ENCODE measurements at places on chromosomes 12 and 14.
A peak's percentile ranks its signal among the peaks of the same experiment; 100 is the strongest.

DNA sequence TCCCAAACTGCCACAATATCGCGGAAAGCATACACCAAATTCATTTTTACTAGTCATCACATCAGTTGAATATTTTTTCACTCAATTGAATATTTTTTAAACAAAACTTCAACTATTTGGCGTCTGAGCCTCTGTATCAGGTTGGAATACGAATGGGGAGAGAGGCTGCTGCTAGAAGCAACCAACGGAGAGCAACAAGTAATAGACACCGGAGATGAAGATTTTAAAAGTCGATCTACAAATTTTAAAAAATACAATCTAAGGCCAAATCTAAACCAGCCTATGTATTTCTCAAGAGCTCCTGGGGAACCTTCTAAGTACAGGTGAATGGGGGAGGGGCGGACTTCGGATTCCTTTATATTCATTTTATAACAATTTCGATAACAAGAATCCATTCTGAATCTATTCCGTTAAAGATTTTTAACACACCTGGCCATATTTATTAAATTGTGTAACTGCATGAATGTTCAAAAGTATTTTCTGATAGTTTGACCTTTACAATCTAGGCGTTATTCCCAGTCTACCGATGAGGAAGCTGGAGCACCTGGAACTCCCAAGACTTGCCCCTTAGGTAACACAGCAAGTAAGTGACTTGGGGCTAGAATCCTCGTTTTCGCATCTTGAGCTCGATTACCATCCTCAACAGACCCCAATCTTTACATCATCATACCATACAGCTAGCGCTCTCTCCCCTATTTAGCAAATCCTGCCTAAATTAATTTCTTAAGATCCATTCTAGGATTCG lies 1.2 kb downstream of the GNPNAT1 start:
- DNase-seq: no peak

GRCh38 chr12:90253674-90254181 lies 545.1 kb upstream of the ATP2B1 start:
- peak; percentile 73 for DNase-seq

DNA sequence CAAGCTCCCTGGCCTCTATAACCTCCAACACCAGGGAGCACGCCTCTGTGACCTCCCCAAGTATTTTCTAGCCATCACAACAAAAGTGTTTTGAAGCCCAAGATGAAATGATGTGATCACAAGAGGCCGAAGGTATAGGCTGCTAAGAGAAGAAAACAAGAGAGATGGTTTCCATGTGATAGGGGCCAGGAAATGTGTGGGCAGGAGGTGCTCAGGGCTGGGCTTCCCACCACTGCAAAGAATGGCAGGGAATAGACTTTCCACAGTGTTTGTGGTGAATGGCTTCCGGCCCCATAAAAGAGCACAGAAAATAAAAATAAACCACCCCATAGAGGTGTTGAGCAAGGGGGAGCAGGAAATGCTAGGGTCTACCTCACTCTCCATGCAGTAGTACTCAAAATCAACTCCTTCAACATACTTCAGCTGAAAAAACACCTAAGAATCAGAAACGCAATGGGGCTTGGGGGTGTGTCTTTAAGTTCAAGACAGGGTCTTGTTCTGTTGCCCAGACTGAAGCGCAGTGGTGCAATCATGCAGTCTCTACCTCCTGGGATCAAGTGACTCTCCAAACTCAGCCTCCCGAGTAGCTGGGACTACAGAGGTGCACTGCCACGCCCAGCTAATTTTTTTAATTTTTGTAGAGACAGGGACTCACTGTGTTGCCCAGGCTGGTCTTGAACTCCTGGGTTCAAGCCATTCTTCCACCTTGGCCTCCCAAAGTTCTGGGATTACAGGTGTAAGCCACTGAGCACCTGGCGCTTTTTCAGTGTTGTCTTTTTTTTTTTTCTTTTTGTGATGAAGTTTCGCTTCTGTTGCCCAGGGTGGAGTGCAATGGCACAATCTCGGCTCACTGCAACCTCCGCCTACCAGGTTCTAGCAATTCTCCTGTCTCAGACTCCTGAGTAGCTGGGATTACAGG lies 27.1 kb downstream of the DAD1 start:
- DNase-seq: peak; percentile 69

- no peak for DNase-seq
Measured at GRCh38 chr14:90450667-90451066, 53.8 kb downstream of the CALM1 start.

DNA sequence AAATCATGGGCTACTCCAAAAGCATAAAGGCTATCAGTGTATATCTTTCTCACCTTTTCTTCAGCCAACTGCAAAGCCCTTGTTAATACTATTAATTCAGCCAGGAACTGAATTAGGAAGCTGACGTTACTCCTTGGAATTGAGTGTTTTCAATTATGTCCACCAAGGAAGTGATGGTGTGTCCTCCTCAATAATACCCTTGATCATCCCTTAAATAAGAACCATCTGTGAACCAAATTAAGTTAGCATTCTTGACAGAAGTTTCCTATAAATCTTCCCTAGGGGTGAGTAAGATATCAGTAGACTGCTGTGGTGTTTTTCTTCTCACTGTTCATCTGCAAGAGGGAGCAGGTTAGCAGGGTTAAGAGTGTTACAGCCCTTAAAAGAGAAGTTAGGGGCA lies 252.3 kb upstream of the AVPR1A start:
- no peak for DNase-seq

DNA sequence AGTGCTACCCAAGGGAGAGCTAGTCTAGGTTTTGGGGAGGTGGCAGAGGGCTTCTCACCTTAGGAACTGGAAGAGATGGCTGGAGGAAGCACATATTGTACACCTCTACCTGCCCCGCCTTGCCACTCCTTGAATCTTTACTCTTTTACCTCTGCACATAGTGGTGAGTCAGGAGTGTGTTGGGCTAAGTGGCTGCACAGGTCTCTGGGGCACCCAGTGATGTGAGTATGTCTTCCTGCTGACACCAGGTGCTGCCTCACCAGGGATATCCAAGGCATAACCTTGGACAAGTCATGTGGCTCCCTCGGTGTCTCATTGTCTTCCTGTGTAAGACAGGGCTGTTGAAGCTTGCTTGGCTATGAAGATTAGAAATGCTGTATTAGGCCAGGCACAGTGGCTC lies 19.8 kb upstream of the CABP1 start:
- DNase-seq: no peak

GRCh38 chr14:21915826-21916225 lies 242.2 kb upstream of the OR4E1 start:
- DNase-seq: no peak

DNA sequence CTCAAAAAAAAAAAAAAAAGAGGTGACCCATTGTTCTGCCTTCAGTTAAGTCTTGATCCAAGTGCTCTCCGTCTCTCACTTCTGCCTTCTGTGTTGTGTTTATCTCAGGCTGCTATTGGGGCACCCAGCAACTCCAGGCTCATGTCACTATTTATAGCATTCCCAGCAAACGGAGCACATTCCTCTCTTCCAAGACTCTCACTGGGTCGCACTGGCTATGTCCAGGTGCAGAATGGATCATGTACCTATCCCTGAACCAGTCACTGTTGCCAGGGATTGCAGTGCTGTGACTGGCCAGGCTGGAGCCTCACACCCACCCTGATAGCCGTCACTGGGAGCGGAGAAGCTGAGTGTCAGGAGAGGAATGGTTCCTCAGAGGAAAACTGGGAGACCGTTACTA lies 31.2 kb downstream of the RHOF start:
- no peak for DNase-seq

DNA sequence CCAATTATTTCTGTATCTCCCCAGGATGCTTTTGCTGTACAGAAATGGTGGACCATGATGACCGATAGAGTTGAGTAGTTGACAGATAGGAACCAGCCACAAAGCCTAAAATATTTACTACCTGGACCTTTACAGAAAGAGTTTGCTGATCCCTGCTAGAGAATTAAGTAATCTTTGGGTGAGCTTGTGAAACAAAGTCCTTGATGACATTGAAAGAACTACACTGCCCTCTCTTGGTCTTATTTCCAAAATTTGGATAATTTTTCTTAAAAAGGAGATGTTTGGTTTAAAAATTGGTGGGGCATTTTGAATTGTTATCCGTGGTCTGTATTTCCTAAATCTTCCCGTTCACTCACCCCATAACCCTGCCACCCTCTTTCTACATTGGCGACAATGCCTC lies 13.7 kb upstream of the TCTN1 start:
- peak; percentile 87 for DNase-seq

DNA sequence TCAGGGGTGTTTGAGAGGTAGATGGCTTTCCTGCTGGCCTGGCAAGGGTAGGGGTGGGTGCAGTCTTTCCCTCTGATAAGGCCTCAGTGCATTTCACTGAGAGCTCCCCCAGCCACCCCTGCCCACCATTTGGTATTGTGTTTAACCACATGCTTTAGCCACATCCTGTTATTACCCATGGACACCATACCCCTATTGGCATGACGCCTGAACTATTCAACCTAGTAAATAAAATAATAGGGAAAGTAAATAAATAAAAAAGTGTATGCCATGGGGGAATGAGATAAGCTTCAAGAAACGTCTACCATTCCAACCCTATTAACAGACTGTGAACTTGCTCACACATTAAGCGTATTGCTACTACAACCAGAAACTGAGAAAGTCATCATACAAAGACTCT lies 7.6 kb upstream of the LGR5 start:
- no peak for DNase-seq

GRCh38 chr12:126627596-126627995 lies 1562.4 kb downstream of the AACS start:
- no peak for DNase-seq

DNA sequence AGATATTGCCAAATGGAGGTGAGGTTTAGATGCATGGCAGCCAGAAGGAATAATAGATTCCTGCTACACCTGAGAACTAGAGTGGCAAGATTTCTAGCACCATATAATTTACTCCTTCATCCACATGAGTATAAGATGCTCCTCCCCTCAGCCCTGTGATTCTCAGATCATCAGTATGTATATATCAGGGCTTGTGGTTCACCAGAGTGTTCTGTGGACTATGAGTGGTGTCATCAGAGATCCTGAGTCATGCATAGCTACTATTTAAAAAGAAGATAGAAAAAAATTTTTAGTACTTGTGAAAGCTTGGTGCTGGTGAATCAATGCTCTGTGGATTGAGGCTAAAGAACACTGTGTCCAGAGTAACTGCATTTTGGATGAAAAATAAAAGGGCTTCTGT lies 285.9 kb downstream of the BMP4 start:
- DNase-seq: no peak

DNA sequence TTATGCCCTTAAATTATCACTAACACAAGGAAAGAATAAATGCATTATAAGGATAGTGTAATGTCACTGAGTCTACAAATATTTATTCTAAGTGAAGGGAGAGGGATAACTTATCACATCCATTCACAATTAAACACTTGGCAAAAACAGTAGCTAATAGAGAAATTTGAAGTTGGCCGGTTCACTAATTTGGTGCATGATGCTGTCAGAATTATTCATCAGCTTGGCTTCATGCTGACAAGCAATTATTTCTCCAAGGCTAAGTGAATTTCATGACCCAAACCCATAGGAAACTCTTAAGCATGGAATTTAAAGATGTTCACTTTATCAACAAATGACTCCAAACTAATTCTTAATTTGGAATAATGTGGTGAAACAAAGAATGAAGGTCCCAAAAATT lies 25.0 kb upstream of the NR1H4 start:
- DNase-seq: no peak

DNA sequence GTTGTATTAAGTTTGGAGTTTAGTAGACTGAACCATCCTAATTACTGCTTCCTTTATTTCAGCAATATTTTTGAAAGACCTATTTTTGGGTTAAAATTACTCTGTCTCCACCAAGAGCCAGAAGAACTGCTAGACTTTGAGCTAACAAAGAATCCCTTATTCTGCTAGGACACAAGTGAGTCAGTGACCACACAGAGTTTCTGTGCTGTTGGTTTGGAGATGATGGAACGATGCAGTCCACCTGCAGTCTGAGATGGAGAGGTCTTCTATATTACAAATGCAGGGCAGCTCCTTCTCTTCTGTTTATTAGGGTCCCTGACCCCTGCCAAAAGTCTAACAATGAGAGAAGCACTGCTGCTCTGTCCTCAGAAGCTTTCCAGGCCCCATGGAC lies 6.7 kb upstream of the STXBP6 start:
- DNase-seq: no peak

DNA sequence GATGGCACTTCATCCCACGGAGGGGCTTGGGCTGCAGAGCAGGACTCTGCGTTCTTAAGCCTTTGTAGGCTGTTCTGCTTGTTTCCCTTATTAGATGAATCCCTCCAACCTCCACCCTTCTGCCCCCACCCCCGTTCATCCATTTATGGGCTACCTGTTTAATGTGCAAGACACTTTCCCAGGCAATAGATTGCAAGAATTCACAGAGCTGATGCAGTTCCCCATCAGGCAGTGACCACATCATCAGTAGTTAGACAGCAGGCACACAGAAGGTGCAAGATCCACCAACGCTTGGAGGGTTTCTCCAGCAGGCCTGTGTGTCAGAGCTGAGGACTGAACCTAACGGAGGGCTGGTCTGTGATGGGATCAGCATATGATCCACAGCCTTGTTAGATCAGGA lies 1.2 kb upstream of the C1R start:
- DNase-seq: no peak

GRCh38 chr12:109393437-109394345 lies 46.0 kb downstream of the MYO1H start:
- peak; percentile 81 for DNase-seq

- DNase-seq: peak; percentile 41
Measured at GRCh38 chr14:105168979-105169507, 467 bp upstream of the JAG2 start.

DNA sequence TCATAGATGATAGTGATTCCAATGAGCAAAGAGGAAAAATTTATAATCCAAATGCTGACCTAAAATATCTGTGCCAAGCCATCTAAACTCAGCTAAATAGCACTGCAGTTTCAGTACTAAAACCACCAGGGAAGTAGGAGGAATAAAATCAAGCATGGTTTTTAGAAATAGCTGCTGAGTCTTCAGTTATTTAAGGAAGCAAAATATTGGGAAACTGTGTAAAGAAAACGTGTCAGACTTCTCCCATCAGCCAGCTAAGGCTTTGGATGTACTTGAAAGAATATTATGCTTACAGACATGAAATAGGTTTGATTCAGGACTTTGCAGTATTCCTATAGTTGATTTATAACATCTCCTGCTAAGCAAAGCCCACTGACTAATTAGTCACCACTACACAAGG lies 24.7 kb downstream of the CLEC2D start:
- DNase-seq: no peak

- DNase-seq: no peak
Measured at GRCh38 chr12:124415064-124415463, 120.2 kb downstream of the RFLNA start.

DNA sequence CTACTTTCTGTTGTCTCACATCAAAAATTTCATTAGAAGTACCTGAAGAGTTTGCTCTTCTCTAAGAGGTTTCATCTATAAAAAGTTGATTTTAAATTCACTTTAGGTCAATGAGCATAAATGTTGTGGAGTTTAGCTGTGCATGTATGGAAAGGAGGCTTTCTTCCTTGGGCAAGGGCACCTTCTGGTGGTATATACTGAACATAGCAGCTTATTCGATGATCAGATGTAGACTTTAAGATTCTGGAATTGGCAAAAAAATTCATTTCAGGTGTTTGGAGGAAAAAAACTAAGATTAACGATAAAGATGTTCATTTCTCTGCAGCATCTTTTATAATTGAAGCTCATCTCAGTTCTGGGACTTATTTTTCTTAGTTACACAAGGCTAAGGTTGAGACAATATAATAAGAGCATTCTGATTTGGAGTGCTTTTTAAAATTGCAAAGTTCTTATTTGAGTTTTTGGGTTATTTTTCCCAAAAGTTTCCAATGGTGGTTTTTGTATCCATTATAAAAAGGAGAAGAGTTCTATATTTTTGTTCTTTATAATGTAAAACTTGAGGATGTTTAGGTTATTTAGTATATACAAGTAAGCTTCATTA lies 46.8 kb downstream of the TMEM117 start:
- DNase-seq: peak; percentile 86

All from hematopoietic multipotent progenitor cell treated with erythropoietin and hydrocortisone succinate and interleukin-3 and kit ligand, for 6 days (in vitro differentiated cells).